ENCODE measurements at places on chromosomes 3 and 15.

- no peak for DNase-seq
These were observed 14.0 kb upstream of the DYNC1LI1 start for GRCh38 chr3:32584660-32585059.

GRCh38 chr3:28678086-28678485, 329.5 kb upstream of the AZI2 start:
- no peak for DNase-seq

DNA sequence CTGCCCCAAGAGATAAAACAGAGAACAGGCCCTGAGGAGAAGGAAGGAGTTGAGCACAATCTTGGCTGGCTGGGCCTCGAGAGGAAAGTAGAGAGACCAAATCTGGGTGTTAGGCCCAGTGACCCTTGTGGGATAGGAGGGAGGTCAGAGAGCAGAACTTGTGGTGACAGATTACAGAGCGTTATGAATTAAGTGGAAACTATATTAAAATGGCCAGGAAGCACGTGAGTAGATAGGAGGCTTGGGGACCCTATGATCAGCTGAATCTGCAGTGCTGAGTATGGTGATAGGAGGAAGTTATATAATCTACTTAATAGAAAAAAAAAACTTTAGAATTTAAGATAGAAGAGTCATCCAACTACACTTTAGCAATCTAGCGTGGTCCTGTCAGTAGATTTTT, 30.0 kb downstream of the ST6GAL1 start:
- DNase-seq, result no peak

DNA sequence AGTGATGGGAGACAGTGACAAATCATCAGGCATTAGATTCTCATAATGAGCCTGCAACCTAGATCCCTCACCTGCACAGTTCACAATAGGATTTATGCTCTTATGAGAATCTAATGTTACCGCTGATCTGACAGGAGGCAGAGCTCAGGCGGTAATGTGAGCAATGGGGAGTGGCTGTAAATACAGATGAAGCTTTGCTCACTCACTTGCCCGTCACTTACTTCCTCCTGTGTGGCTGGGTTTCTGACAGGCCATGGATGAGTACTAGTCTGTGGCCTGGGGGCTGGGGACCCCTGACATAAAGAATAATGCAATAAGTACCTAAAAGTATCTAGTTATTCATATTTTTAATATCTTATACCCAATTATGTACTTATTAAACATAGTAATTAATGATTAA, 15.6 kb downstream of the IQCB1 start:
- no peak for DNase-seq

- no peak for DNase-seq
These were observed 37.6 kb upstream of the ATP11B start for GRCh38 chr3:182755712-182756111.

GRCh38 chr3:18679238-18679637, 254.1 kb upstream of the SATB1 start:
- peak; percentile 63 for DNase-seq

DNA sequence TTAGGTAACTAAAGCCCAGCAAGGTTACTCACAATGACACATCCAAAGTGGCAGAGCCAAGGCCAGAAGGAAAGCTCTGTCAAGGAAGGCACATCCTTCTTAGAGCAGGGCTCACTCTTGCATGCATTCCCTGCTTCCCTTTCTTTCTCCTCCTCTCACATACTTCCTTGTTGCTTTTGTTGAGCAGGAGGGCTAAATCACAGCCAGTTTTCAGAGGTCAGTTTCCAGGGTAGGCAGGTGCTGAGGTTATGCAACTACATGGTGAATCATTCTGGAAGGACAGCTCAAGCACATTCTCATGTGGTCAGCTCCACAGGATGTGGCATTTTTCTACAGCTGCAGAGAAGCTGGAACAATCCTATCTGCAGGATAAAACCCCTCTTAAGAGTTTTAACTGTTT, 275.6 kb downstream of the ZNF621 start:
- no peak for DNase-seq

GRCh38 chr15:35693286-35693685, 147.3 kb upstream of the DPH6 start:
- no peak for DNase-seq

All from CD4-positive, alpha-beta T cell (primary cell).